Tongue (tissue), 3 donors: ENCODE measurements at places on chromosomes 13 and 19.

- DNase-seq = no peak
Observed at GRCh38 chr13:42337808-42338600, 66.1 kb downstream of the AKAP11 start.

DNA sequence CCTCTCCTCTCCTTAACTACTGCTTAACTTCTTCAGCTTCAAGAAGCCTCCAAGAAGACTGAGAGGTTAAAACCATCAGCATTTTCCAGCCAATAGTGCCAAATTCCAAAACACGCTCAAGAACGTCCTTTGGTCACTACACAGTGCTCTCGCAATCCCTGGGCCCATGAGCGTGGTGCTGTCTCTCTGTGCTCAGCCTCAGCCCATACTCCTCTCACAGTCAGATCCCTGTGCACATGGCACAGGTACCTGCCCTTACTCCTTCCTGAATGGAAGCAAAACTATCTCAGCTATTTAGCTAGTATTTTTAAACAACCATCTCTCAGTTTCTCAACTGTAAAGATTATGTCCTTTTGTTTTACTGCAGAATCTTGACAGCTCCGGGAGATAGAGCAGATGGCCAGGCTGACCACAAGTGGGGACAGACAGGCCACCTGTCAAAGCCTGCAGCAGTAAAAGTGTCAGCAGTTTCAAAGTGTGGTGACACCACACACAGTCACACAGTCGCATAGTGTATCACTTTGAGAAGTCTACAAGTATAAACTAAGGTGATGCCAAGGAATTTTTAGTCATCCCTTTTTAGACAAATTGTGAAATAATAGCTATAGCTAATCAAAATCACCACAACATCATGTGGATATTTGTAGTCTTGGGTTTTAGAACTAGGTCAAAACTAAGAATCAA is 35.7 kb downstream of the DZIP1 start:
- DNase-seq = no peak

GRCh38 chr13:110538632-110539031 is 22.9 kb downstream of the RAB20 start:
- peak; percentile 61 for DNase-seq

DNA sequence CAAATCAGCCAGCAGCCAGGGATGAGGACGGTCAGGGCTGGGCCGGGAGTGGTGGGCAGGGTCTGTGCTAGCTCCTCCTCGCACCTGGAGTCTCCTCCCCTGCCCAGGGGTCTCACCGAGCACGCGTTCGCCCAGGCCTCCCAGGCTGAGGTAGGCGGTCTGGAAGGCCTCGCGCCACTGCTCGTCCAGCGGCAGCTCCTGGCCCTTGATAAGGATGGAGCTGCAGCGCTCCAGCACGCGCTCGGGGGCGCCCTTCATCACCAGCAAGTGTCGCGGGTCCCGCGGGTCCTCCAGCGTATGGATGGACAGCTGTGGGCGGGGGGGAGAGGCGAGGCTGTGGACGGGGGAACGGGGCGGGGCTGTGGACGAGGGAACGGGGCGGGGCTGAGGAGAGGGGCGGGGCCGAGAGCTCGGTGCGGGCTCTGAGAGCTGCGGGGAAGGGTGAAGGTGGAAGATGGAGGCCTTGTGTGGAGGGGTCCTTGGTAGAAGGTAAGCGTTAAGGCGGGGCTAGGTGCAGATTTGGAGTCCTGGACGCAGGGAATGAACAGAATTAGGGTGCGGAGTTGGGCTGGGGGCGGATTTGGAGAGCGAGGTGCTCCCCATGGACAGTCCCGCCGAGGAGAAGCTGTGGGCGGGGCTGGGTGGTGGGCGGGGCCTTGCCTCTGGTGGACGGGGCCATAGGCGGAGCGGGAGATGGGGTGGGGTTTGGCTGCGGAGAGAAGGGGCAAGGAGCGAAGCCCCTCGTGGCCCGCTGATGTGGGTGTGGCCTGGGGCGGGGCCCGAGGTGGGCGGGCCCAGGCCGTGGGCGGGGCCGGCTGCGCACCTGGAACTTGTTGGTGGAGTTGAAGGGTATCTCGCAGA is 5.7 kb downstream of the ATP4A start:
- DNase-seq = peak; percentile 70

GRCh38 chr13:97107815-97108529 is 113.7 kb upstream of the OXGR1 start:
- DNase-seq = no peak

GRCh38 chr13:26459276-26460131 is 98.0 kb upstream of the WASF3 start:
- peak; percentile 92 for DNase-seq

GRCh38 chr13:103762523-103762922 is 696.3 kb upstream of the SLC10A2 start:
- no peak for DNase-seq

- DNase-seq = no peak
Observed at GRCh38 chr19:6086068-6086788, 24.1 kb downstream of the RFX2 start.

GRCh38 chr13:77966671-77967070 is 48.0 kb upstream of the EDNRB start:
- DNase-seq = no peak

- DNase-seq = no peak
Observed at GRCh38 chr13:112391746-112392145, 15.6 kb downstream of the SPACA7 start.

DNA sequence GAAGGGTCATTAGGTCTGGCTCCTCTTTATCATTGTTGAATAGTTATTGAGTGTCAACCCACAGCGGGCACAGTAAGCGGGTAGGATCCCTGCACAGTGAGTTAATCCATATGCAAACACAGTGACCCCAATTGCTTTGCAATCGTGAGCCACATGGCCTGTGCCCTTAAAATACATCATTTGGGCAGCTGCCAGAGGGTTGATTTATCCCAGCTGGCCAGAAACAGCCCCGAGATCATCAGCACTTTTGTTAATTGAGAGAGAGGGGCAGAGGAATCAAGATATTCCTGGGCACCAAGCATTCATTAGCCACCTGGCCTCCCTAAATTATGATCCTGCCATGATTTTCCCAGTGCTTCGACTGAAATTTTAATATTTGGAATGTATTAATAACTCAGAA is 9.8 kb upstream of the CNMD start:
- peak; percentile 11 for DNase-seq

GRCh38 chr19:57559008-57559403 is 657 bp downstream of the ZNF550 start:
- DNase-seq = peak; percentile 8

GRCh38 chr13:96934889-96935489 is 59.3 kb downstream of the OXGR1 start:
- DNase-seq = no peak

DNA sequence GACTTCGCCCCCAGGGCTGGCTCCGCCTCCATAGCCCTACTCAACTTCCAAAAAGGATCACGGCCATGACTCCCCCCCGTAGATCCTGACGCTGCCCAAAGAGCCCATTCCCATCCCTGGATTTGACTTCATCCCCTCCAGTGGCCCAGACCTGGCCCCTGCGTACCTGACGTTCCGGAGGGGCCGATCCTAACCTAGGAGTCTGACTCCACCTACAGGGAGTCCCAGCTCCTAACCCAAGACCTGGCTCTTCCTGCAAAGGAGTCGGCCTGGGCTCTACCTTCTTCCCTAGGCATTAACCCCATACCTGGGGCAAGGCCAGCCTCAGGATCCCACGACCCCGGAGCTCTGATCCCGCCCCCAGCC is 10.8 kb downstream of the STAP2 start:
- no peak for DNase-seq

- no peak for DNase-seq
Observed at GRCh38 chr13:21435687-21436151, 23.4 kb downstream of the ZDHHC20 start.

GRCh38 chr19:15028490-15028889 is 20.8 kb upstream of the CASP14 start:
- no peak for DNase-seq

- DNase-seq = peak; percentile 2
Observed at GRCh38 chr13:56424246-56424645, 716.5 kb upstream of the PRR20A start.

DNA sequence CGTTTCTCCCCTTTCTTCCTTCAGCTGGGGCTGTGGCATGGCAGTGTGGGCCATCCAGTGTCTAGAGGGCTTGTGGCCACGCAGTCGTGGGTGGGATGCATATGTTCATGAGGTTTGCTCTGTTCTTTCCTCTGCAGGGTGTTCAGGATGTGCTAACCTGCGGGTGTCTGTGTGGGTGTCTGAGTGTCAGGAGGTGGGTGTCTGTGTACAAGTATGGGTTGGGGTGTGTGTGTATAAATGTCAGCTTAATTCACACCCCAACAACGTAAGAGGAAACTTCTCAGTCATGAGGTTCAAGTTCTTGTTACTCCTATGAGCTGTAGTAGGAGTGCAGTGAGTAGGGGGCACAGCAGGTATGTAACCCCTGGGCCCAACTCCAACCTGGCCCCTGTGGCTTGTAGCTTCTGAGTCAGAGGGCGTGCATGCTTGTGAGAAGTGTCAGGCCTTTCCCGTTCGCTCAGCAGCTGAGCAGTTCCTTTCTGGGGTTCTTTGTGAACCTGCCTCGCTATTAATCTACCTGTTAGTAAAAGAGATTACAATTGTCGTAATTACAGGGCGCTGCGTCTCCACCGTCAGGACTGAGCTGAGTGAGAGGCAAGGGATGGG is 49.1 kb downstream of the NFIX start:
- DNase-seq = no peak

DNA sequence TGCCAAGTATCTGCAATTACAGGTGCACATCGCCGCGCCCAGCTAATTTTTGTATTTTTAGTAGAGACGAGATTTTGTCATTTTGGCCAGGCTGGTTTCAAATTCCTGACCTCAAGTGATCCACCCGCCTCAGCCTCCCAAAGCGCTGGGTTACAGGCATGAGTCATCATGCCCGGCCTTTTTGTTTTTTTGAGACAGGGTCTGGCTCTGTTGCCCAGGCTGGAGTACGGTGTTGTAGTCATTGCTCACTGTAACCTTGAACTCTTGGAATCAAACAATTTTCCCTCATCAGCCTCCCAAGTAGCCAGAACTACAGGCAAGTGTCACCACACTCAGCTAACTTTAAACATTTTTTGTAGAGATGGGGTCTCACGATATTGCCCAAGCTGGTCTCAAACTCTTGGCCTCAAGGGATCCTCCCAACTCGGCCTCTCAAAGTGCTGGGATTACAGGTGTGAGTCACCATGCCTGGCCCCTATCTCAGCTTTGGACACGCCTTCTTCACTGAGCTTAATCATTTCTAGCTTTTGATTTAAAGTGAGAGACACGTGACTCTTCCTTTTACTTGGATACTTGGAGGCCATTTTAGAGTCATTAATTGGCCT is 4.0 kb upstream of the IRGC start:
- no peak for DNase-seq

GRCh38 chr19:3852614-3853254 is 16.1 kb downstream of the ZFR2 start:
- no peak for DNase-seq

- no peak for DNase-seq
Observed at GRCh38 chr19:28505933-28506332, 707.0 kb downstream of the UQCRFS1 start.

- DNase-seq = peak; percentile 65
Observed at GRCh38 chr13:31444266-31444856, 244.6 kb downstream of the B3GLCT start.

GRCh38 chr13:75633285-75633684 is 2.8 kb upstream of the LMO7 start:
- DNase-seq = no peak

DNA sequence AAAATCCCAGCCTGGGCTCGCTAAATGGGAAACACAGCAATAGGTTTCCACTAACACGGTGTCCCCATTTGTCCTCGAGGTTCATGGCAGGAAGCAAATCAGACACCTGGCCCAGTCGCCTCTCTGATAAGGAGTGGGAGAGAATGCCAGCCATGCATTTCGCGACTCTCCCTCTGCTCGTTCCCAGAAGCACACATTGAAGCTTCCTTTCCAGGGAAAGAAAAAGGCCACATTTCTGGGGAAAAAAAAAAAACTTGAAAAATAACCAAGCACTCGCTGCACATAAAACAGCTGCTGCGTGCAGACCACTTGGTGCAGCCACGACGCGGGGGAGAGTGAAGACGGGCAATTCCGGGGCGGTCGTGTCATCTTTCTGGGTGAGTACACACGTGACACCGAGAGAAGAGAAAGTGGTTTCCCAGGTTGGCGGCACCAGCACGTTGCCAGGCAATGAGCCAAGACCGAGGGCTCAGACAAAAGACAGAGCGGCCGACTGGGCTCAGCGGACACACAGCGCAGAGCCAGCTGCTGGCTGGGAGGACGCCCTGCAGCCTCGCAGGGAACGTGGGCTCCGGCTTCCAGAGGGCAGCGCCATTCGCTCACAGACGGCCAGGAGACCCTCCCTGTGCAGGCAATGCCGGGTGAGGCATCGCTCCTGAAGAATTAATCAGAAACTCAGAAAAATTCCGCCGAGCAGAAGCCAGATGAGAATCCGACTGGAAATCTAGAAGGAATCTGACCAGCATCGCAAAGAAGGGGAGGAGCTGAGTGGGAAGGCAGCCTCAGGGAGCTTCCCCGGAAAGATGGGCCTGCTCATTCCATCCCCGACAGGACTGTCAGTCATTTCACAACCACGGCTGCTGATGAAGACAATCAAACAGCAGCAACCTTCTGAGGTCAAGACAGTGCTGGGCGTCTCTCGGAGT is 83.2 kb upstream of the IRS2 start:
- peak; percentile 76 for DNase-seq

- no peak for DNase-seq
Observed at GRCh38 chr13:49749848-49750247, 42.6 kb downstream of the KPNA3 start.

- no peak for DNase-seq
Observed at GRCh38 chr19:49840736-49841249, 10.2 kb upstream of the PTOV1 start.

DNA sequence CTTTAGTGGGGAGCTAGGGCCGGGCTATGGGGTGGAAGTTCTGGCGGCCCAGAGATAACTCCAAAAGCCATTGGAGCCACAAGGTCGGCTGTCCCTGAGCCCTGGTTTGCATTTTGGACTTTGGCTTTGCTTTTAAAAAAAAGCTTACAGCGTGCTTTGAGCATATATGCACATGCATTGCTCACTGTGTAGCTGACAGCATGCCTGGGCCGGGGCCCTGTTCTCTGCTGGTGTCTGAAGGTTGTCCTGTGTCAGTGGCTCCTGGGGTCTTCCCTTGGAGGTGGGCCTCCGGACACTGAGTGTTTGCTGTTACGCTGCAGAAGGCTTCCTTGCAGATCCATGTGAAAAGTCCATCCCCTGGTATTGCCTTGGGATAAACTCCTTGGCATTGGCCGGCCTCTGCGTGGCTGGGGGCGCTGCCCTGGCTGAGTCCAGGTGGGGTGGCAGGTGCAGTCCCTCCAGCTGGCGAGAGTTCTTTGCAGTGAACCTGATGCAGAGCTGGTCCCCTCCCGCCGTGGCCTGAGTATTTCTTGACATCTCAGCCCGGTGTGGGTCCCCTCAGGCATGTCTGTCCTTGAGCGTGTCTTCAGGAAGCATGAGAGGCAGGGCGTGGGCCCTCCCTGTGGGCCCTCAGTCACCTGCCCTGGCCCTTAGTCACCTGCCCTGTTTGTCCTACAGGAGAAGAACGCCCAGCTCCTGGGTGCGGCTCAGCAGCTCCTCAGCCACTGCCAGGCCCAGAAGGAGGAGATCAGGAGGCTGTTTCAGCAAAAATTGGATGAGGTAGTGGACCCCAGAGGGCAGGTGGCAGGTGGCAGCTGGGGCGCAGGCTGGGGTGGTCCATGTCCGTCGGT is 23.0 kb downstream of the PLEKHJ1 start:
- DNase-seq = no peak

- DNase-seq = no peak
Observed at GRCh38 chr19:6109947-6110346, 353 bp downstream of the RFX2 start.
